ENCODE measurements at places on chromosomes 7 and 10.

- no peak for DNase-seq
These were observed 133.1 kb downstream of the SH2D4B start for GRCh38 chr10:80670774-80671173.

DNA sequence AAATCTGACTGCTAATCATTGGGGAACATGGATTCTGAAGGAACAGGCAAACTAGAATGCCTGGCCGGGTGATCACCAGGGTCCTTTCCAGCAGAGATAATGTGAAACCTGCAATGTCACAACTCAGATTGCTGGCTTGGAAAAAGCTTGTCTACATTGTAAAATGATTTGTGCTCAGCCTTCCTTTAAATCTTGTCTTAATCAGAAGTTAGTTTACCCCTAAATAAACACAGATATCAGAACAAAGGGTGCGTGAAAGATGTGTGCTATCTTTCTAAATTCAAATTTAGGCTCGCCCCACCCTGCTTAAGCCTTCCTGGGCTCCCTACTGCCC is 26.3 kb downstream of the COBL start:
- no peak for DNase-seq

GRCh38 chr10:63586043-63586442 is 64.8 kb downstream of the REEP3 start:
- no peak for DNase-seq

DNA sequence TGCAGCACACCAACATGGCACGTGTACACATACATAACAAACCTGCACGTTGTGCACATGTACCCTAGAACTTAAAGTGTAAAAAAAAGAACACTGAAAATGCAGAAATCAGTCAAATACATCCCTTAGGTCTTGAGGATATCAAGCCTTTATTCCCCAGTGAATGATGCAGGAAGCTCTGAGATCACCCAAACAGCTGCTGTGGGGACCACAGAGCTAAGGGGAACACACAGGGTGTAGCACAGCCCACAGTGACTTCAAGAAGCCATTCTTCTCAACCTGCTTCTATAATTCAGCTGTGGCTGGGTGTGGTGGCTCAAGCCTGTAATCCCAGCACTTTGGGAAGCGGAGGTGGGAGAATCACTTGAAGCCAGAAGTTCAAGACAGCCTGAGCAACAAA is 314.9 kb downstream of the CALN1 start:
- DNase-seq = no peak

DNA sequence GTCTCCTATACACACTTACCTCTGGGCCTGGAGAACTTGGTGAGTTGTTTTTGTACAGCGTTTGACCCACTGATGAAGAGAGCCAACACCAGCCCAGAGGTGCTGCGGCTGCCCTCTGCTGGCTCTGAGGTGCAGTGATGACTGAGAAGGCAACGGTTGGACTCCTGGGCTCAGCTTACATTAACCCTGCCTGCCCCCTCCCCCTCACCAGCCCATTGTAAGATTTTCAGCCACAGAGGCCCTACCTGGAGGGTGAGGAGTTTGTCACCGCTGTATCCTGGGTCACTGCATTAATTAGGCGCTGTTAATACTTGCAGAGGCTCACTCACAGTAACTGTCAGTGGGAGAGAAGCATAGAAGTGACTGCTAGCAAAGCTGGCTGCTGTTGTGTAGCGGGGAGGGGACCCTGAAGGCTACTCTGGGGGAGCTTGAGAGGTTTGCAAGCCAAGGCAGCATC is 19.0 kb upstream of the ANKRD2 start:
- DNase-seq = peak; percentile 28

GRCh38 chr7:573933-574381 is 54.3 kb upstream of the PDGFA start:
- DNase-seq = no peak

- DNase-seq = no peak
These were observed 71.1 kb downstream of the CFAP58 start for GRCh38 chr10:104424719-104425118.

GRCh38 chr10:1538121-1538520 is 199.2 kb downstream of the ADARB2 start:
- DNase-seq = no peak

GRCh38 chr7:73894733-73895551 is 34.0 kb downstream of the TMEM270 start:
- DNase-seq = no peak

GRCh38 chr7:81297317-81297716 is 378.5 kb upstream of the SEMA3C start:
- no peak for DNase-seq

GRCh38 chr7:143256932-143257331 is 6.3 kb upstream of the GSTK1 start:
- DNase-seq = no peak

DNA sequence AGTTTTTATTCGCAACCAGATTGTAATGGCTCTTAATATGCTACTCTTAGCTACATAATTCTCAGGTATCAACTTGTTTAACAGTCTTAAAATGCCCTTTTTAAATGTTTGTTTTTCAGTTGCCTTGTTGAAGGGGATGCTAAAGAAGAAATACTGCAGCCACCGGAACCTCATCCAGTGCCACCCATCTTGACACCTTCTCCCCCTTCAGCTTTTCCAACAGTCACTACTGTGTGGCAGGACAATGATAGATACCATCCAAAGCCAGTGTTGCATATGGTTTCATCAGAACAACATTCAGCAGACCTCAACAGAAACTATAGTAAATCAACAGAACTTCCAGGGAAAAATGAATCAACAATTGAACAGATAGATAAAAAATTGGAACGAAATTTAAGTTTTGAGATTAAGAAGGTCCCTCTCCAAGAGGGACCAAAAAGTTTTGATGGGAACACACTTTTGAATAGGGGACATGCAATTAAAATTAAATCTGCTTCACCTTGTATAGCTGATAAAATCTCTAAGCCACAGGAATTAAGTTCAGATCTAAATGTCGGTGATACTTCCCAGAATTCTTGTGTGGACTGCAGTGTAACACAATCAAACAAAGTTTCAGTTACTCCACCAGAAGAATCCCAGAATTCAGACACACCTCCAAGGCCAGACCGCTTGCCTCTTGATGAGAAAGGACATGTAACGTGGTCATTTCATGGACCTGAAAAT is 69.5 kb upstream of the RSBN1L start:
- DNase-seq = no peak

DNA sequence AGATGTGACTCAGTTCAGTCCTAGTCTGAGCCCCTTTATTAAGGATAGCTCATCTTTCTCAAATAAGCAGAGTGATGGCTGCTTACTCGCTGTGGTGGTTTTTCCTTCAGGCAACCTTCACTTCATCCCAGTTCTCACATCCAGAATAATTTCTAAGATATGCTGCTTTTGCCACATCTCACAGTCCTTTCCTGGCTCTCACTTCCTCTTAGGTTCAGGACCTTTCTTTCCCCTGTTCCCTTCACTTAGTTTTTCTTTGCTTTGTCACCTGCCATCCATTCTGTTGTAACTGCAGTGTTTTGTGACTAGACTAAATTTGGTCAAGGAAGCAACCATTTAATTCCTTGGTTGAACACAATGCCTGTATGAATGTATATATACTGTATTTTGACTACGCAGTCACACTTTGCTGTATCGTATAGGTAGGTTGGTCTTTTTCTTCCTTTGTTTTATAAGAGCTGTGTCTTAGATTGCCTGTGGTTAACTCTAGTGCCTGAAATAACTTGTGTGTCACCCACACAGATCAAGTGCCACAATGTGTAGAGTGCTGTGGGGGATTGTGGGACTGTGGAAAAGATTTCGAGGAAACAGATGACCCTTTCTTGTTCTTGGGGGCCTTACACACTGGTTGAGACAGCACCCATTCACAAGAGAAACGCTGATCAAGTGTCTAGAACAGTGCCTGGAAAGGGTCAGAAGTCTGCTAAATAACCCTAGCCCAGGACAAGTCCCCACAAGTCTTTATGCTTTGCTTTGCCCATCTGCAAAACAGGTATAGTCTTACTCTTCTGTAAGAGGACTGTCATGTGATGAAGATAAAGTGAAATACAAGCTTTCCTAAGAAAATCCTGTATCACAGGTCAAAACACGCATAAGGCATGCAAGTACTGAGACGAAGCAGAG is 2.6 kb downstream of the ZNF655 start:
- no peak for DNase-seq

- DNase-seq = no peak
These were observed 11.8 kb downstream of the TOMM7 start for GRCh38 chr7:22810843-22811242.

GRCh38 chr10:51080311-51081006 is 6.2 kb downstream of the PRKG1 start:
- no peak for DNase-seq

DNA sequence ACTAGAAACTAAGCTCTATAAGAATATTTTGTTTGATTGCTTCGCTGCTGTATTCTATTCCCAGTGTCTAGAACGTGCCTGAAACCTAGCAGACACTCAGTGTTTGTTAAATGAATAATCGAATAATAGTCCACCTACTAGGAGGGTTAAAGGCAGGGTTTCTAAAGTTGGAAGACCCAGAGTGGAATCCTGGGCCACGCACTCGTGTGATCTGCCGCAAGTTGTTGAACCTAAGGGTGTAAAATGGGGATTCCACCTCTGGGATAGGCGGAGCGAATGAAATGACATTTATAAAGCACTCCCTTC is 702 bp upstream of the AGFG2 start:
- no peak for DNase-seq

GRCh38 chr7:133662830-133663229 is 410.0 kb downstream of the EXOC4 start:
- no peak for DNase-seq

GRCh38 chr7:125184801-125185200 is 255.2 kb upstream of the POT1 start:
- no peak for DNase-seq

GRCh38 chr10:16867990-16868389 is 50.8 kb upstream of the RSU1 start:
- DNase-seq = no peak

GRCh38 chr10:78046711-78047269 is 13.1 kb downstream of the RPS24 start:
- DNase-seq = no peak

- no peak for DNase-seq
These were observed 3.9 kb upstream of the CUEDC2 start for GRCh38 chr10:102436312-102436711.

GRCh38 chr7:1032536-1033181 is 11.7 kb upstream of the GPR146 start:
- no peak for DNase-seq

- DNase-seq = no peak
These were observed 5.2 kb upstream of the SLC12A9 start for GRCh38 chr7:100847360-100847759.

- no peak for DNase-seq
These were observed 220.0 kb upstream of the DPP6 start for GRCh38 chr7:153832160-153832559.

DNA sequence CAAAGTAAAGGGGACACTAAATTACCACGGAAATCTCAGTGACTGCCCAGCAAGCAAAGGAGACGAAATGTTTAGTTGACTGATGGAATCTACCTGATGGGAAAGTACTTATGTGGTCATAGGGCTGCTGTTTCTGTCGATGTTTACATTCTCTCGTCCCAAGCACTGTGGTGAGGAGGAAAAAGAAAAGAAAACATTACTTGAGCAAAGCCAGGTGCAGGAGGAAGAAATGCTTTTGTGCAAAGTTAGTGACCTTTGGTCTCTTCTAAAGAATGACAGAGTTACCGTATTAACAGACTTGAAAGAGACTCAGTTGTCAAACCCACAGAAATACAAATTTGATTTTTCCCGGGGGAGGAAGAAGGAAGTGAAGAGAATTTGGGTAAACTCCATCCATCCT is 43.3 kb upstream of the FMC1 start:
- DNase-seq = no peak

GRCh38 chr10:6843481-6843881 is 263.4 kb upstream of the PRKCQ start:
- DNase-seq = no peak

DNA sequence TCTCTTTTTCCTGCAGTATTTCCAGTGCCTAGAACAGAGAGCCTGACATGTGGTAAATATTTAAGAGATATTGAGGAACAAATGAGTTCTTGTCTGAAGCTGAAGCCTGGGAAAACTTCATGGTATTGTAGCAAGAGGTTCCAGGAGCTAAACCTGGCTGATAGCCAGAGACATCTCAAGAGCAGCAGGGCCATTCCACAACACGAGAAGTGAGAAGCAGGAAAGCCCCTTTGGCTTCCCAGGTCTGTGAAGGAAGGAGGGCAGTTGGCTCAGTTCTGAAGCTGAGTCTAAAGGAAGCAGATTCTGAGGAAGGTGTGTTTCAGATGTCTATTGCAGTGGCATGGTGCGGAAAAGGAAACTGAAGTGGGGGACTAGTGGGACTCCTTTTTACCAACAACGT is 63.8 kb upstream of the FAM204A start:
- no peak for DNase-seq

GRCh38 chr10:11290156-11290890 is 272.7 kb downstream of the CELF2 start:
- DNase-seq = no peak

DNA sequence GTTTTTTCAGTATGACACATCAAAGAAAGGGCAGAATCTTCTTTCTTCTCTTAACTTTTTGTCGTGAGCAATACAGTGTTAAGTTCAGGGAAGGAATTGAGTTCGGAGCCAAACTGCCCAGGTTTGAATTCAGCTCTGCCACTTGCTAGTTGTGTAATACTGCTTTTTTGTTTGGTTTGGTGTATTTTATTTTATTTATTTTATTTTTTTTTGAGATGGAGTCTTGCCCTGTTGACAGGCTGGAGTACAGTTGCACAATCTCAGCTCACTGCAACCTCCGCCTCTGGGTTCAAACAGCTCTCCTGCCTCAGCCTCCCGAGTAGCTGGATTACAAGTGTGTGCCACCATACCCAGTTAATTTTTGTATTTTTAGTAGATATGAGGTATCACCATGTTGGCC is 539.8 kb upstream of the GALNT17 start:
- DNase-seq = no peak

- no peak for DNase-seq
These were observed 16.7 kb upstream of the CLIP2 start for GRCh38 chr7:74272305-74273038.

DNA sequence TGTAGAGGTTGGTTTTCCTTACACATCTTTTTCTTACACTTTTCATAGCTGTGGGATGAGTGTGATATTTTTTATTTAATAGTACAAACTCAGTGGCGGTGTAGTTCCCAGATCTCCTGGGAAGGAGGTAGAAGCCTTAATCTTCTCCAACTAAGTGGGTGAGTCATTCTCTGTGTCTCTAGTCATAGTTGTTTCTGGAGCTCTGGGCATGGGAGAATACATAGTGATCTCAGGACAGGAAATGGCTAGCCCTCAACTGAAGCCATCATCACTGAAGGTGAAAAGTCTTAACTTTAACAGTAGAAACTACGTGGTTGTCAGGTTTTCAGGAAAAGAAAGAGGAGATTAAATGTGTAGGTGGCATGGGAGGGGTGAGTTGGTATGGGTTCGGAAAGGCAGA is 319.4 kb upstream of the FZD8 start:
- DNase-seq = no peak

GRCh38 chr7:36736090-36736898 is 12.0 kb upstream of the AOAH start:
- DNase-seq = no peak
